ENCODE measurements at places on chromosomes 11 and 22. TPM values are rescaled to one million over a fixed set of nuclear protein-coding genes. Genes with fewer than 3 reads are reported as not detected.

- no peaks in the 10 kb centered on the region for H3K36me3 ChIP-seq
- peak overlapping the region; percentile 95 for H3K4me3 ChIP-seq
- no peak for DNase-seq
Observed at GRCh38 chr22:50326225-50326955, 422 bp downstream of the DENND6B start.

- H3K36me3 ChIP-seq = no peaks in the 10 kb centered on the region
- H3K27ac ChIP-seq = no peak overlapping the region
- no peaks in the 10 kb centered on the region for H3K4me1 ChIP-seq
- H3K27me3 ChIP-seq = no peaks in the 10 kb centered on the region
Observed at GRCh38 chr11:113274713-113275582, 39.4 kb upstream of the TTC12 start.

ZNF70 gene
- total RNA-seq = 5.4 TPM

GRCh38 chr22:30396871-30397655 lies at the start of gene SEC14L2:
Gene SEC14L2, plus strand, starts transcription at chr22:30397018. Its CDS starts 99 bp downstream, at chr22:30397117.
- H3K4me1 ChIP-seq = peaks cover 9% of the 10 kb centered on the region
- DNase-seq = peak; percentile 63
- H3K27me3 ChIP-seq = no peaks in the 10 kb centered on the region
- no peaks in the 10 kb centered on the region for H3K36me3 ChIP-seq
- peak within 1 kb of the TSS; percentile 87 for H3K4me3 ChIP-seq

DNA sequence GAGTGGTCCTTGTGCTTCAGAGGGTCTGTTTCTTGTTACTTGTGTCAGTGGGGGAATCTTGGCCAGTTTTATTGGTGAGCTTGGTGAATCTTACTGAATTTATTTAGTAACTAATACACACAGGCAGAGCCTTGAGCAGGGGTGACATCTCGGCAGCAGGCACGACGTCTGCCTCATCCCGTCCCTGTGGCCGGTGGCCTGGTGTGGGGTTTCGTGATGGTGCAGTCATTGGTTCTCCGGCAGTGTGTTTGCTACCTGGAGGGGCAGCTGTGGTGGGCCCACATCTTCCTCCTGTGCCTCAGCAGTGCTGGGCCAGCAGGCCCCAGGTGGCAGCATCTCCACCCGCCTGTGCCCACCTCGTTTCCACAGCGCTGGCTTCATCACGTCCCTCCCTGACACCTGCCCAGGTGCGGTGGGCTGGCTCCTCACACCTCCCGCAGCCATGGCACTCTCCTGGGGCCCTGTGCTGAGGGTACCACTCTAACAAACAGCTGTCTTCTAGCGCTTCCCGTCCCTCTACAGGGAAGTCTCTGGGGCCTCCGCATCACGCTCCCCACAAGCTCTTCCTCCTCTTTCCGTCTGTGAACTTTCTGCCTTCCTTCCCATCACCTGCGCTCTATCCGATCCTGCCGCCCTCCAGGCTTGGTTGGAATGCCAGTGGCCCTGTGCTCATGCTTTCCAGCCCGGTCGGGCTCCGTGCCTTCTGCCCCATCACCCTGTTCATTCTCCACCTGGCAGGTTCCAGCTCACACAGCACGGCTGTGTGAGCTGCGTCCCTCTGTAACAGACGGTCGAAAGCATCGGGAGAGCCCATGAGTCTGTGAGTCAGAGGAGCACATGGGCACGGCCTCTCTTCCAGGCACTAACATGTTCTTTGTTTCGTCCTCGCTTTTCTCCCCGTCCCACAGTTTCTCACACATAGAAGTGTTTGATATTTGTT lies 203.4 kb downstream of the TBC1D22A start:
- no peaks in the 10 kb centered on the region for H3K4me1 ChIP-seq
- no peaks in the 10 kb centered on the region for H3K36me3 ChIP-seq
- no peaks in the 10 kb centered on the region for H3K27me3 ChIP-seq
- no peak for DNase-seq

DNA sequence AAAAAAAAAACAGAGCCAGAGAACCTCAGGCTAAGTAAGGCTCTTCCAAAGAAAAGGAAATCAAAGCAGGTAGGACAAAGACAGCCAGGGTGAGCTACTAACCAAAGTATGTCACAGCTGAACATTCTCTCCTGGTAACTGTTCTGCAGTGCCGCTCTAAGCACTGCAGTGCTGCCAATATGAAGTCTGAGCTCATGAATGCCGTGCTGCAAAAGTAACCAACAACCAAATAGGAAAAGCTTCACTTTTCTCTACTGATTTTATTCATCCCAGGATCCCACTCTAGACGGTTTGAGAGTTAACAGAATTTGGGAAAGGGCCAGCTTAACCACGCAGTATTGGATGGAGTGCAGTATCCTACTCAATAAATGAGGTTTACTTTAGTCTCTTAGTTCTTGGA lies 3.5 kb downstream of the SIK3 start:
- no peak overlapping the region for H3K27ac ChIP-seq
- DNase-seq = no peak
- no peak overlapping the region for H3K4me3 ChIP-seq
- H3K36me3 ChIP-seq = 0 out of 2 replicates have a peak, but pooled peaks cover 3% of the 10 kb centered on the region
- no peaks in the 10 kb centered on the region for H3K27me3 ChIP-seq

GRCh38 chr11:76124905-76125770 lies 81.2 kb downstream of the WNT11 start:
- peaks cover 8% of the 10 kb centered on the region for H3K4me1 ChIP-seq
- no peaks in the 10 kb centered on the region for H3K27me3 ChIP-seq
- H3K36me3 ChIP-seq = no peaks in the 10 kb centered on the region
- no peak overlapping the region for H3K27ac ChIP-seq
- H3K4me3 ChIP-seq = no peak overlapping the region
- no peak for DNase-seq

MAJIN gene
- not detected for total RNA-seq

ACTN3 gene
- 0.16 TPM for total RNA-seq

DNA sequence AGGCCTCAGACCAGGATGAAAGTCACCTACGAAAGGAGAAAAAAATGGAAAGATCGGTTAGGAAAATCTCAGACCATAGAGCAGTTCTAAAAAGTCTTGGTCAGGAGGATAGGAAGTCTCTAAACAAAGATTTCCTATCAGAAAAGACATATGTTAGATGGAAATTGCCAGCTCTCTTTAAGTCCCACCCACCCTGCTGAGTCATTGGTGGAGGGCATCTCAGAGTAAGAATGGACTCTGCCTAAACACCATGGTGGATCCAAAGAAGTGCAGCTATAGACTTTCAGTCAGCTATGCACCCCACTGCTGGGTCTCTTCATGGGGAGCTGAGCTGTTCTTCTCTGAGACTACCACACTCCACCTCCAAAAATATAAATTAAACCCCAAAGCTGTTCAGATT lies 3.7 kb downstream of the OR8B2 start:
- H3K27ac ChIP-seq = no peak overlapping the region
- no peaks in the 10 kb centered on the region for H3K36me3 ChIP-seq
- H3K4me3 ChIP-seq = no peak overlapping the region
- no peak for DNase-seq
- no peaks in the 10 kb centered on the region for H3K4me1 ChIP-seq

DNA sequence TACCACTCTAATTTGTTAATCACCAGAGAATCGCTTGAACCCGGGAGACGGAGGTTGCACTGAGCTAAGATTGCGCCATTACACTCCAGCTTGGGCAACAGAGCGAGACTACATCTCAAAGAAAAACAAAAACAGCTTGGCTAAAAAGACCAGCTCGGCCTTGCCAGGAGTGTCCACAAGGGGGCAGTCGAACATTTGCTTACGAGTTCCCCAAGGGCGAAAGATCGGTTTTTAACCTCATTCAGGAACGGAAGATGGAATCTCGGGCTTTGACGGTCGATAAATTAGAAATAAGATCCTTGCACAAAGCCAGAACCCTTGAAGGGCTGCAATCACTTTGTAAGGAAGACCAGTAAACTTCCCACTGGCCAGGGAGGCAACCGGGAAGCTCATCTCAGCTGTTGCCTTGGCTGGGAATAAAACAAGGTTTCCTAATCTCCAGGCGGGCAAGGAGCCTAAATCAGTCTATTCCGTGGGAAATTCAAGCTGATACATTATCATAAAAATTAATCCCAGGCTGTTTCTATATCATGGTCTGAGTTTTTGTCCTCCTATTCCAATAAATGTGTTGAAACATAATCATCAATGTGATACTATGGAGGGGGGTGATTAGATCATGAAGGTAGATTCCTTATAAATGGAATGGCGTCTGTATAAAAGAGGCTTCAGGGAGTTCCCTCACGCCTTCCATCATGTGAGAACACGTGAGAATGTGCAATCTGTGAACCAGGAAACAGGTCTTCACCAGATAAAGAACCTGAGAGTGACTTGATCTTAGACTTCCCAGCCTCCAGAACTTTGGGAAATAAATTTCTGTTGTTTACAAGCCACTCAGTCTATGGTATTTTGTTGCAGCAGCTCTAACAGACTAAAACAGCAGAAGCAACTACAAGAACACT lies 14.9 kb upstream of the SLC29A2 start:
- no peak overlapping the region for H3K27ac ChIP-seq
- peak; percentile 86 for DNase-seq
- H3K4me1 ChIP-seq = no peaks in the 10 kb centered on the region
- H3K4me3 ChIP-seq = no peak overlapping the region
- H3K36me3 ChIP-seq = no peaks in the 10 kb centered on the region

OR51A7 gene
- not detected for total RNA-seq

- H3K27me3 ChIP-seq = no peaks in the 10 kb centered on the region
- peak; percentile 16 for DNase-seq
- peak overlapping the region; percentile 60 for H3K4me3 ChIP-seq
Observed at GRCh38 chr11:64924910-64925284, 408 bp downstream of the PPP2R5B start.

OR52N4 gene
- total RNA-seq = not detected

LRP5 gene
- 94.3 TPM for total RNA-seq

- no peak overlapping the region for H3K27ac ChIP-seq
- H3K27me3 ChIP-seq = no peaks in the 10 kb centered on the region
- no peak for DNase-seq
- no peaks in the 10 kb centered on the region for H3K4me1 ChIP-seq
- H3K4me3 ChIP-seq = no peak overlapping the region
Observed at GRCh38 chr22:35425971-35426800, 26.2 kb downstream of the MCM5 start.

RIMBP3C gene
- 0.12 TPM for total RNA-seq

DNA sequence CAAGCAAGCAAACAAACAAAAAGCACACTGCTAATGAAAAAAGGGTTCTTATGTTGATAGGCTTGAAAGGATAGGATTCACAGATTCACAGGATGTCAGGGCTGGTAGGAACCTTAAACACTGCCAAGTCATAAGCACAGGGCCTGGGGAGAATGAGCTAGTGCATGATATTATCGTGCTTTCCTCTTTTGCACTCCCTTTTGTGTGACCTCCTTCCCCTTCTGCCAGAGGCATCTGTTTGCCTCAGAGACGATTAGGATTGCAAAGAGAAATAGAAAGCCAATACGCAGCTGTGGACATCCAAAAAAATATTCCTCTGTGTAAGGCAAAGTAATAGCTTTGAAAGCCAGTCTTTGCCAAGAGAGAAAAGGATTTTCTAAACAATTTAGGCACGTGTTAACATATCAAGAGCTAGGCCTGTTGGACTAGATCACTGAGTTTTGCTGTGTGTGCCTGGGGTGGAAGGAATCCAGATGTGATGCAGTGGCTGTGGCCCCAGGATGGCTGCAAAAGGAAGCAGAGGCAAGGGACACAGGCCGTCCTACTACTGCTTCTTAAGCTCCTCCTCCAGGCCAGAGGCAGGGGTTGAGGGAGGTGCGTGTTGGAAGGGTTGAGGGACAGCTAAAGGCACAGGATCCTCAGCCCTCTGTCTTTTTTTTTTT lies 30.6 kb downstream of the MCHR1 start:
- peaks cover 34% of the 10 kb centered on the region for H3K4me1 ChIP-seq
- DNase-seq = no peak
- H3K4me3 ChIP-seq = no peak overlapping the region
- peak overlapping the region; percentile 97 for H3K27ac ChIP-seq
- H3K27me3 ChIP-seq = no peaks in the 10 kb centered on the region

OR52I2 gene
- not detected for total RNA-seq

GRCh38 chr22:22458896-22459588 lies 49.5 kb downstream of the ZNF280B start:
- no peaks in the 10 kb centered on the region for H3K36me3 ChIP-seq
- DNase-seq = no peak
- no peak overlapping the region for H3K27ac ChIP-seq
- no peak overlapping the region for H3K4me3 ChIP-seq
- H3K4me1 ChIP-seq = no peaks in the 10 kb centered on the region

DNA sequence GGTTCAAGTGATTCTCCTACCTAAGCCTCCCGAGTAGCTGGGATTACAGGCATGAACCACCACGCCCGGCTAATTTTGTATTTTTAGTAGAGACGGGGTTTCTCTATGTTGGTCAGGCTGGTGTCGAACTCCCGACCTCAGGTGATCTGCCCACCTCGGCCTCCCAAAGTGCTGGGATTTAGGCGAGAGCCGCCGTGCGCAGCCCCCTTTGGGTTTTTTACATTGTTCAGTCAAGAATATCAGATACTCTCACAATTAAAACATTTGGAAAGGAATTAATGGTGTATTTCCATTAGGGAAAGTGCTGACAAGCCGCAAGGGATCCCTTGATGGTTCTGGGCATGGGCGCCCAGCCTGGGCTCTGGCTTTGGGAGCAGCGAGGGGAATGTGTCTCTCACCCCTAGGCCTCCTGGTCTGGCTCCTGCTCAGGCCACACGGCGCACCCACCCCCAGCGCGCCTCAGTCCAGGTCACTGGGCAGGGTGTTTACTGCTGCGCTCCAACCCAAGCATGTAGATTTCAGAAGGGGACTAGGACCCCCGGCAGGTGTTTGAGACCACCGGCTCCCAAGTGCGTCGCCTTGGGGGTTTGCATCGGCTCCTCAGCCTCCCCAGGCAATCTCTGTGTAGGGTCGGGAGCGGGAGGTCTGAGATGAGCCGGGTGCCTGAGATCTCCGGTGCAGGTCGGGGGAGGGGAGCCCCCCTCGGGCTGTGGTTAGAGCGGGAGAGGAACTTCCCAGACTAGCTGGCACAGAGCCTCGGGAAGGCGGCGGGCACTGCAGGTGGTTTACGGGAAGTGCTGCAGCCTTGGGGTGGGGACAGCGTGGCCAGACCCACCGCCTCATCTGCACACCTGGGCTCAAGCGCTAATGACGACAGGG lies 809 bp upstream of the IRF7 start:
- H3K36me3 ChIP-seq = peaks cover 3% of the 10 kb centered on the region
- peaks cover 27% of the 10 kb centered on the region for H3K4me1 ChIP-seq
- H3K27me3 ChIP-seq = no peaks in the 10 kb centered on the region
- DNase-seq = no peak

GRCh38 chr22:28151151-28151816 lies 232.2 kb upstream of the PITPNB start:
- no peaks in the 10 kb centered on the region for H3K4me1 ChIP-seq
- no peaks in the 10 kb centered on the region for H3K36me3 ChIP-seq
- DNase-seq = peak; percentile 15
- no peak overlapping the region for H3K27ac ChIP-seq

CEP126 gene
- total RNA-seq = 4.6 TPM

AGBL2 gene
- total RNA-seq = 2.9 TPM

- no peaks in the 10 kb centered on the region for H3K36me3 ChIP-seq
- H3K4me1 ChIP-seq = no peaks in the 10 kb centered on the region
- DNase-seq = no peak
- no peak overlapping the region for H3K4me3 ChIP-seq
- no peak overlapping the region for H3K27ac ChIP-seq
Observed at GRCh38 chr11:43242401-43242800, 69.4 kb upstream of the API5 start.

NUP160 gene
- total RNA-seq = 72.9 TPM

GRCh38 chr22:22800716-22801115 lies 86.9 kb upstream of the IGLL5 start:
- H3K4me3 ChIP-seq = no peak overlapping the region
- H3K4me1 ChIP-seq = no peaks in the 10 kb centered on the region
- DNase-seq = no peak
- no peaks in the 10 kb centered on the region for H3K27me3 ChIP-seq
- H3K27ac ChIP-seq = no peak overlapping the region

SORL1 gene
- 26.3 TPM for total RNA-seq

GPR83 gene
- total RNA-seq = 2.8 TPM
